Activated CD8-positive, alpha-beta memory T cell treated with anti-CD3 and anti-CD28 coated beads for 36 hours (primary cell): ENCODE measurements at places on chromosomes 7 and 10. TPM values are rescaled to one million over a fixed set of nuclear protein-coding genes. Genes with fewer than 3 reads are reported as not detected.

Gene ZNF804B
- not detected for total RNA-seq

Gene CPA2
- not detected for total RNA-seq

Gene GLCCI1
- total RNA-seq: 10.0 TPM

Gene TAS2R5
- 1.6 TPM for total RNA-seq

Gene CLDN3
- not detected for total RNA-seq

Gene XRCC2
- 20.2 TPM for total RNA-seq

Gene OGDH
- 86.4 TPM for total RNA-seq
